ENCODE measurements at places on chromosomes 2 and 18.

DNA sequence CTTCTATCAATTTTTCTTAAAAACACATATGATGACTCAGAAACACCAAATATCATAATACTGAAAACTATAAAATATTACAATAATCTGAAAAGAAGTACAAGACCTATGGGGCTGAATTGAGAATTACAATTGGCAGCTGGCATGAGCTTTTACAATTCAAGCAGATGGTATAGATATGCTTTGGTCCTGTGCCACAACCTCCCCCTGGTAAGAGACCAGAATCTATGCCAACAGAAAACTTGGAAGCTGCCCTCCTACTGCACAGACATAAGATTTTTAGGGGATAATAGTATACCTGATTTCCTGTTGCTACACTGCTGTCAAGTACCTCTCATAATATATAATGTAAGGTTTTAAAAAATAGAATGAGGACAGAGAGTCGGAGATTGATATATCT, 46.8 kb upstream of the CDH7 start:
- DNase-seq = no peak

- DNase-seq = no peak
Observed at GRCh38 chr2:100630473-100630977, 67.7 kb downstream of the PDCL3 start.

DNA sequence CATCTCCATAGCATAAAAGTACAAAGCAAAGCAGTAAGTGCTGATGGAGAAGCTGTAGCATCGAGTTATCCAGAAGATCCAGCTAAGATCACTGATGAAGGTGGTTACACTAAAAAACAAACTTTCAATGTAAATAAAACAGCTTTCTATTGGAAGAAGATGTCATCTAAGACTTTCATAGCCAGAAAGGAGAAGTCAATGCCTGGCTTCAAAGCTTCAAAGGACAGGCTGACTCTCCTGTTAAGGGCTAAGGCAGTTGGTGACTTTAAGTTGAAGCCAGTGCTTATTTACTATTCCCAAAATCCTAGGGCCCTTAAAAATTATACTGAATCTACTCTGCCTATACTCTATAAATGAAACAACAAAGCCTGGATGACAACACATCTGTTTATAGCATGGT, 44.0 kb downstream of the METTL8 start:
- no peak for DNase-seq

DNA sequence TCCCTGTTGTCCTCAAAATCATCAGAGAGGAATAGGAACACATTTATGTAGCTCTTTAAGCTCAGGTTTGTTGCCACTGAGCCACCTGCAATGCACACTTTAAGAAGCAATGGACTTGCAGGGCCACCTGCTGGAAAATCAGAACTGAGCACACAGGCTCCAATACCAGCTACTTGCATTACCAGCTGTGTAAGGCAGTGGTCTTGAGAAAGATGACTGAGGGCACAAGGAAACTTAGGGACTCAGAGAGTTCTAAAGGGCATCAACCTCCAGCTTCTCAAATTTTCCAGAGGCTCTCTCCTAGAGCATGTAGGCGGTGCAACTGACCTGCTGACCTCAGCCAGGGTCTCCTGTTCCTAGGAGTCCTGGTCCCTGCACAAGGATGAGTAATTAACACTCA, 2.5 kb upstream of the CNDP2 start:
- DNase-seq = peak; percentile 42

GRCh38 chr2:173431191-173431590, 76.5 kb downstream of the CDCA7 start:
- no peak for DNase-seq

GRCh38 chr2:3814706-3815245, 111.4 kb downstream of the DCDC2C start:
- DNase-seq = no peak

GRCh38 chr2:164655750-164656149, 34.5 kb upstream of the GRB14 start:
- DNase-seq = no peak

- no peak for DNase-seq
Observed at GRCh38 chr18:22830511-22830910, 102.6 kb upstream of the RBBP8 start.

GRCh38 chr18:68060871-68061270, 544.4 kb upstream of the DSEL start:
- DNase-seq = no peak

DNA sequence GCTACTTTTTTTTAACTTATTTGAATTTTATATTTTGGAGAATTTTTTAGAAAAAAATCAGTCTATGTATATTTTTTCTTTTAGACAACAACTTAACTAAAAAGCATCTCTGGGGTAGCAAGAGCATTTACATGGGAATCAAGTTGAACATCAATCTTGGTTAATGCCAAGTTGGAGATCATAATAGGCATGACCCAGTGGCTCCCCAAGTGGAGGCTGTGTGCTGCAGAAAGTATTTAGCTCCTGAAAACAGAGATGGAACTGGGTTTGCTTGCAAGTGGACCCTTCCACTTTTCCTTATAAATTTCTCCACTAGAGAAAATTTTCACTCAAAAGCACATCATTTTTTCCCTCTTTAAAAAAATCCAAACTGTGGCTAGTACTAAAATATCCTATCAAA, 23.9 kb upstream of the CAVIN2 start:
- no peak for DNase-seq

GRCh38 chr2:179335732-179336131, 71.1 kb upstream of the SESTD1 start:
- no peak for DNase-seq

GRCh38 chr2:235931676-235932075, 236.5 kb downstream of the GBX2 start:
- DNase-seq = no peak

- peak; percentile 70 for DNase-seq
Observed at GRCh38 chr2:88606371-88607030, 20.8 kb downstream of the EIF2AK3 start.

DNA sequence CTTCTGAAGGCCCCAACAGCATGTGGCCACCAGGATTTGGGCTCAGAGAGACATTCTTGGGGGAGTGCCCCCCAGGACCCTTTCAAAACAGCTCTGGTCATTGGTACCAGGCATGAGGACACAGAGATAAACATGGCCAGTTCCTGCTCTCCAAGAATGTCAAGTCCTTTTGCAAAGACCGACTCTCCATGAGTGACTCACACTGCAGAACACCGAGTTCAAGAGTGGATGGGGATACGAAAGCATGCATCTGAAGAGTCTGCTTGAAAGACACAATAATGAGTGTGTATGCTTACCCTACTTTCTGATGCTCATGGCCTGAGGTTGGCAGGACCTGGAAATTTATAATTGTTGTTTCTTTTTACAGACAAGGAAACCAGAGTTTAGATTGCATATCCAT, 450.6 kb downstream of the TSN start:
- no peak for DNase-seq

GRCh38 chr2:172084395-172084644, 987 bp upstream of the DLX1 start:
- no peak for DNase-seq

DNA sequence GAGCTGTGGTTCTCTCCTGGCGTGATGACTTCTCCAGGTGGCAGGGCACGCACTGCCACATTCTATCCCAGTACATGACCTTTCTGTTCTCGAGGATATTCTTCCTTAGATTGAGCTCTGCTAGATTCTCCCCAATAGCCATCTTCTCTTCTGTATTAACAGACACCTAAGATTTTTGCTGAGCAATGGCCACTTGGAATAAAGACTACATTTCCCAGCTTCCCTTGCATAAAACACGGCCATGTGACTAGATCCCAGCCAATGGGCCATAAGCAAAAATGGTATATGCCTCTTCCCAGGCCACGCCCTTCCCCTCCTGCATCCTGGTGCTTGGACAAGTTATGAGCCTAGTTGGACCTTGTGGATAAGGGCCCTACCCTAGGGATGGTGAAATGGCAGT, 82.1 kb downstream of the EIF2AK3 start:
- no peak for DNase-seq

GRCh38 chr2:159230145-159230877, 56.2 kb downstream of the WDSUB1 start:
- no peak for DNase-seq

GRCh38 chr2:27960237-27960912, 69.8 kb downstream of the BABAM2 start:
- no peak for DNase-seq

- DNase-seq = no peak
Observed at GRCh38 chr2:31517442-31518203, 63.1 kb downstream of the SRD5A2 start.

DNA sequence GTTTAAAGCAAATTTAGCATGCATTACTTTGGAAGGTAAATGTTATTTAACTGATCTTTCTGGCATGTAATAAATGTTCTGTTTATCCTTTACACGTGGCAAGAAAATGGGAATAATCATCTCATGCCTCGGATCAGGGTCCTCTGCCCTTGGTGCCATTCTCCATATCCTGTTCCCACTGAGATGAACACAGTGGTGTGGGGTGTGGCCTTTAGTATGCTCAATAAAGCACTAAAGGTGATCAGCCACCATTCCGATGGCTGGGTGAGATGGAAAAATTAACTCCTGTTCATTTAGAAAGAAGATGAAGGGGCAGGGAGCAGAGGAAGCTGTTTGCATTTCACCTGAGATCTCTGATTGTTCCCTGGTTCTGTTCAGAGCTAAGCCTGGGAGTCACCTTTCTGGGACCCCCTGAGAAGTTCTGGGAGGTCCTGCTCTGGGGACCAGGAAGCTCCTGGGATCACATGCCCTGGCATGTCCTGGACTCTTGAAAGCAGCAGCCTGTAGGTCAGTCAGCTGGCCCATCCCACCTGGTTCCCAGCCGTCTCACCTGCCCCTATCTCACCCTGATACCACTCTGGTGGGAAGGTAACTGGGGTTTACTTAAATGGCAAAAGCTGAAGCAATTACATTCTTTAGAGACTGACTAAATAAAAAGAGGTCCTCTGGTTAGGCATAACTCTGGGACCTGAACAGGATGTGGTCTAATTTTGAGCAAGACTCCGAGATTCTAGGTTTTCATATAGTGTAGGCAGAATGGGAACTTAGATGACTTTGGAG, 288.9 kb upstream of the EPAS1 start:
- no peak for DNase-seq

GRCh38 chr2:173432049-173432754, 77.5 kb downstream of the CDCA7 start:
- no peak for DNase-seq

DNA sequence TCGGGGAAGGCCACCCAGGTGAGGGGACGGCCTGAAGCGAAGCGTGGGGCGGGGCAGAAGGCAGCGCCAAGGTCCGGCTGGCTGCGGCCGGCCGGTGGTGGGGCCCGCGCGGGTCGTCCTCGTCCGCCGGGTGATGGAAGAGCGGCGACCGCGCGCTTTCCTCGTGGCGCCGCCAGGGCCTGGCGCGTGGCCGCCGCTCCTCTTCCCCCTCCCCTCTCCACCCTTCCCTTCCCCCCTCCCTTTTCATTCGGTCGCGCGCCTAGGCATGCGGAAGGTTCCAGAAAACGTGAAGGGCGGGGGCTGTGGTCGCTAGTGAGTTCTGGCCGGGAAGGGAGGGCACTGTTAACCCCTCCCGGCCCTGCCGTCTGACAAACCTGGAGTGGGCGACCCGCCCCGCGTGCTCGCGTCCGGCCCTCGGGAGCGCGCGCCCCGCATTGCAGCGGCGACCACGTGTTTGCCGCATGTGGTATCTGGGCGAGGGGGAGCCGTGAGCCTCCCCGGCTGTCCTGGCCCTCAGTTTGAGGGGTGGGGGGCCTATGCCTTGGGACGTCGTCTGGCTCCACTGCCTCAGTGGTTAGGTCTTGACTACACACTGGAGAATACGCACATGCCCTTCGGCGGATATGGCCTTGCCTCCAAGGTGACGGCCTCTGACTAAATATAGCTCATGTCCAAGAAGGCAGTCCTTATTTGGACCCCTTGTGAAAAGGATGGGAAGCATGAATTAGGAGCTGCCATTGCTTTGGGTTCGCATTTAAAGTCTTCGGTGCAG, 579 bp downstream of the MAT2A start:
- peak; percentile 55 for DNase-seq

GRCh38 chr2:157173740-157174184, 83.7 kb upstream of the GALNT5 start:
- no peak for DNase-seq

DNA sequence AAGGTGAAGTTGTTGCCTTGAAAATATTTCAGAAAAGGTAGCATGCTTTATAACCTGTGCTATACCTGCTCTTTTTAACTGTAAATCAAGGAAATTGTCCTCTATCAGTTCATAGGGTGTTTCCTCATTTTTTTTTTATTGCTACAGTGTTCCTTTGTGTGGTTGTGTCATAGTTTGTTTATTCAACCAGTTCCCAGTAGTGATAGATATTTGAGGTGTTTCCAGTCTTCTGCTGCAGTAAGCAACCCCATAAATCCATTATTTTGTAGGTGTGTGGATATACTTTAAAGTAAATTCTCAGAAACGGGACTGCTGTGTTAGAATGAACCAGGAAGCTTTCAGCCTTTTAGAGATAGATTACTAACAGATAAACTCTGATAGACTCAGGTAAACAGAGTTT, 39.6 kb downstream of the SEMA4F start:
- no peak for DNase-seq

DNA sequence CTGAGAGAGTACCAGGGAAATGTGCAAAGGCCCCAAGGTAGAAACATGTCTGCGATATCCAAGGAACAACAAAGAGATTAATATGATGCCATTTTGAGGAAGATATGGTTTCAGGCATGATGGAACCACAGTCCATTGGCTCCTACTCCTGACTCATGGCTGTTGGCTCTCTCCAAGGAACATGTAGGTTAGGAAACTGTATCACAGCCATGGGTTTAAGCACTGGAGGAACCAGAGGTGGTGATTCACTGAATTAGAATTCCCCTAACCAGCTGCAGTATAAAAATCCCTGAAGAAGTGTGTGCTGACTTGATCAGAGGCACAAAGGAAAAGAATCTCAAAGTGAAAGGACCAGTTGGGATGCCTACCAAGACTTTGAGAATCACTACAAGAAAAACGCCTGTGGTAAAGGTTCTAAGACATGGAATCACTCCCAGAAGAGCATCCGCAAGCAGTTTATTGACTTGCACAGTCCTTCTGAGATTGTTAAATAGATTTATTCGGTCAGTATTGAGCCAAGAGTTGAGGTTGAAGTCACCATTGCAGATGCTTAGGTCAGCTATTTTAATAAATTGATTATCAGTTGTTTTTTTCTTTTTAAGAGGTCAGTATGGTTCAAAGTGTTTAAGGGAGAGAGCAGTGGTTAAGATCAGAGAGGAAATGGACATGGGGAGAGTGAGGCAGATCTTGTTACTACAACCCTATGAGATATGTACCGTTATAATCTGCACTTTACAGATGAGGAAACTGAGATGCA, 110.7 kb upstream of the OTX1 start:
- DNase-seq = no peak

DNA sequence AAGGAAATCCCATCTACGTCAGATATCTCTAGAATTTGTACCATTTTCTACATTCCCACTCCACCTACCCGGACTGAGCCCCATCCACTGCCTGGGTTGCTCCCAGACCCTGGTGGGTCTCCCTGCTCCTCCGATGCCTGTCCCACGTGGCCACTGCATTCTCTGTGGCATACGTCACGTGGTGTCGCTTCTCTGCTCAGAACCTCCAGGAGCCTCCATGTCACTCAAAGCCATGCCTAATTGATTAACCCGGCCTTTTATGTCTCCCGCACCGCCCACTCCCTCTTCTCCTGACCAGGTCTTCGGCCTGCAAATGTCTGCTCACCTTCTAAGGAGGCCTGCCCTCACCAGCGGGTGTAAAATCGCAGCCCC, 176.6 kb downstream of the HDAC4 start:
- DNase-seq = no peak
